ENCODE measurements at places on chromosomes 12 and 14. TPM values are rescaled to one million over a fixed set of nuclear protein-coding genes. Genes with fewer than 3 reads are reported as not detected.

- no peak for DNase-seq
These were observed 339.5 kb downstream of the DPF3 start for GRCh38 chr14:72554401-72554800.

DNA sequence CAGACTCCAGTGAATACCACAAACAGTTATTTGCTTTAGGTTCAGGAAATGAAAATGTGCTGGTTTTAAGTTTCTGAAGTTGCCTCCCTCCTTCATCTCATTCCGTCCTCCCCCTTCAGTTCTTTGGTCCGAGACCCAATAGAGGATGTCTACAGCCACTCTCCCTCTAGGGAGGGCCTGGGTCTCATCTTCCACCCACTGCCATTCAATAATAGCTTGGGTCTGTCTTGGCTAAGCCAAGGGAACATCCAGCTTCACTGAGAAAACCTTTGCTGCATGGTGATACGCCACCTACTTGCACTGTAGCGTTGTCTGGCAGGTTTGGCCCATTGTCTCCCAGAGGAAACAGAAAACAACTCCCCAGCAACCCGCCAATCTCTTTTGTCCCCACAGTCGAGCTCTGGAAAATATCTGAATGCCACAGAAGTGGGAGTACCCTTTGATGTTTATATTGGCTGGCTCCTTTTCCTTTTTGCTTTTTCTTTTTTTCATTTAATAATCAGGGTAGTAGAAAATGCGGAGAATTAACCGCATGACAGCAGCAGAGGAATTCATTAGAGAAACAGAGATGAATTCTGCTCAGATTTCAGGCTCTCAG lies 380.1 kb downstream of the RAD51B start:
- no peak for DNase-seq

GRCh38 chr12:70648831-70649230 lies 11.6 kb upstream of the PTPRB start:
- DNase-seq = peak; percentile 34

DNA sequence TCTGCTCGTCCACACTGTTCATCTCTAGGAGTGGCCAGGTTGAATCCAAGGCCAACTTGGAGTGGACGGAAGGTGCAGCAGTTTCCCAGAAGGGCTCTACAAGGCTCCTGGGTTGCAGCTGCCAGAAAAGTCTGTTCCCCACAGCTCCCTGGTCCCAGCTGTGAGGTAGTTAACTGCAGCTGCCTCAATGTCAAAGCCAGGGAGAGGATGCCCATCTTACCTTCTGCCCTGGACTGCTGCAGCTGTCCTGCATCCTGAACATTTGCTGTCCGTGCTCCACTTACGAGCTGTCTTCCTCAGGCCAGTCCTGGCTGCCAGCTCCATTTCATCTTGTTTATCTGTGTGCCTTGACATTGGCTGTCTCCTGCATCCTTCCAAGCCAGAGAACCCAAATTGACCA lies 227.3 kb downstream of the SLC41A2 start:
- DNase-seq = no peak

The MYH7 gene
- total RNA-seq = not detected

GRCh38 chr12:87511371-87511770 lies 517.8 kb downstream of the C12orf50 start:
- DNase-seq = peak; percentile 29

- no peak for DNase-seq
These were observed 223.2 kb downstream of the ADGRD1 start for GRCh38 chr12:131176926-131177325.

The CCDC175 gene
- total RNA-seq = not detected

The TAS2R10 gene
- total RNA-seq = not detected

The C12orf54 gene
- total RNA-seq = 1.5 TPM

DNA sequence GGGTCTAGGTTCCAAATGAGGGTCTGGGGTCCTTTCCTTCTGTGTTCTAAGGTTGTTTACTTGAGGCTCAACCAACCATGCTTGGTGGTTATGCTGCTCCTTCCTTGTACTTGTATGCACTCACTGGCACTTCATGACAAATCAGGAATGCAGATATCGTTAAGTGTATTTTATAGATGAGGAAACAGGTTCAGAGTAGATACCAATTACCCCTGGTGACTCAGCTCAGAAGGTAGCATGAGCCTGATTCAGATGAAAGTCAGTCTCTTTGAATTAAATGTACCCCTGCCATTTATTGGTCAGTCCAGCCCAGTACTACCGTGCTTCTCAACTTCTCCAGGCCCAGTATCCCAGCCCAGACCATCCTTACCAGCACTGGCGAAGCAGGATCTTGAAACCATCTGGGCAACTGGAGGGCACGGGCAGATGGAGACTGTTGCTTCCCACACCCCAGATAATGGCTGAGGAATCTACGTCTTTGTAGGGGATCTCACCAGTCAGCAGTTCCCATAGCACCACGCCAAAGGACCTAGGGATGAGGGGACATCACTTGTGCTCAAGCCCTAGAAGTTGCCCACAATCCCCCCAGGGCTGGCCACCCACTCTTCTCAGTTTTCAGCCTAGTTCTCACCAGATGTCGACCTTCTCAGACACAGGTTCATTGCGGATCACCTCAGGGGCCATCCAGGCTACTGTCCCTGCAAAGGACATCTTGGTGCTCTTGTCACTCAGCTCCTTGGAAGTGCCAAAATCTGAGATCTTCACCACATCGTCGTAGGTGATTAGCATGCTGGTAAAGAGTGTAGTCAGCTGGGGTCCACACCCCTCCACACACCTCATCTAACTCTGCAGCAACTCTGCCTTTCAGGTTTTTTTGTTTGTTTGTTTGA lies 14.3 kb downstream of the MAP3K12 start:
- DNase-seq = peak; percentile 57

GRCh38 chr12:62848418-62848817 lies 86.5 kb downstream of the PPM1H start:
- DNase-seq = peak; percentile 68

The CCDC38 gene
- 0.17 TPM for total RNA-seq

- DNase-seq = peak; percentile 79
These were observed 12.5 kb upstream of the RABGGTA start for GRCh38 chr14:24283796-24284460.

GRCh38 chr12:45726603-45727300 lies 2.8 kb upstream of the ARID2 start:
- DNase-seq = peak; percentile 39

The DNAH10 gene
- total RNA-seq = 1.1 TPM

GRCh38 chr12:1283316-1283715 lies 292.3 kb downstream of the ERC1 start:
- DNase-seq = no peak

Measured in mammary epithelial cell (primary cell).